Putamen (tissue), 1 donor: ENCODE measurements at places on chromosomes 6 and 20.

GRCh38 chr20:59518881-59519706 lies 85.2 kb upstream of the PHACTR3 start:
- DNase-seq, result no peak

- DNase-seq, result no peak
These were observed 136.7 kb upstream of the EEF1E1 start for GRCh38 chr6:8238773-8239683.

DNA sequence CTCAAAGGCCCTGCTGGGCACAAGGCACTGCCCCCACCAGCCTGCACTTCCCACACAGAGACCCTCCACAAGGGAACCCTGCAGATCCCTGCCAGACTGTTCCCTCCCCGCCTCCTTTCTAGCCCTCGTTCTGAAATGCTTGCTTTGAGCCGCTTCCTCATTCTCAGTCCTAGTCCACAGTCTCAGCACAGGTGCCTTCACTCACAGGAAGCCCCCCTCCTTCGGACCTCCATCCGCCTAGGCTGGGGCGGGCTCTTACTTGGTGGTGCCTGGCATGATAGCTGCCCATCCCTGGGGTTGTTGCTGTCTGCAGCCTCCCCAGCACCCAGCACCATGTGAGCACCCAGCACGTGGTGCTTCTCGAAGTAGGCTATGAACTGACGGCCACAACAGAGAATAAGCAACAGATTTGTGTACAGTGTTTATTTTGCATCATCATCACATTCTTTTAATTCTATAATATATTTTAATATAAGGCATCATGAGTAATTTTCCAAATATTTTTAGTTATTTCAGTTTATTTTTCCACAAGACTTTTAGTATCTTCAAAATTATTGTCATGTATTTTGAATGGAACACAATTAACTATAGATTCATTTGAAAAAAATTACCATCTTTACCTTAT lies 12.3 kb downstream of the CST5 start:
- no peak for DNase-seq

GRCh38 chr20:25376886-25377285 lies 13.7 kb downstream of the ABHD12 start:
- DNase-seq, result no peak

DNA sequence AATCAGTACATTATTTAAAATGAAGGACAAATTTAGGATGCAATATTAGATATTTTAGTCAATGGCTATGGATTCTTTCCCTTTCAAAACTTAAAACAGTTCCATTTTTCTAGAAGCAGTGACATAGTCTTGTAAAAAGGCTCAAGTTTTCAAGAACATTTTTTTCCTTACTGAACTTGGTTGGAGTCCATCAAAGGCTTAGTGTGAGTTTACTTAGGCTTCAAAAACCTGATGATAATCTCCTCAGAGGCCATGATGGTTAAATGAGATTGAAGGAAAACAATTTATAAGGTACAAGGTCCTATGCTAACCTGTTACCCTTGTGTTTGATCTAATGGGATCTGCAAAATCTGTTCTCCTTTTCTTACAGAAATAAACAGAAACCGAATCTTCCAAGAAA lies 531.8 kb downstream of the UTRN start:
- DNase-seq, result no peak

DNA sequence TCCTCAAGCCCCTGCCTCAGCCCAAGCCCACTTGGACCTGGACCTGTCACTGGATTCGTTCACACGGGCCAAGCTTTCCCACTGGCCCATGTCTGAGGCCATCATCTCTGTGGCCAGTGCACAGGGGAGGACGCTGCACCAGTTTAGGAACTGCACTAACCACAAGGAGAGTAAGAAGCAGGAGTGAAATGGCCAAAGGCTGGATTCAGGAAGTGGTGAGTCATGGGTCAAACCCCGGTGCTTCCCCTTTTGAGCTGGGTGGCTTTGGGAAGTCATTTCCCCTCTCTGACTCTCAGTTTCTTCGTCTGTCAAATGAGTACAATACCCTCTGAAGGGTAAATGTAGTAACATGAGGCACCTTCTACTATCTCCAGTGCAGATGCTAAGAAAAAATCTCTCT lies 87.9 kb downstream of the CD40 start:
- DNase-seq, result no peak

- DNase-seq, result no peak
These were observed 1.5 kb downstream of the TMEM181 start for GRCh38 chr6:158561321-158561884.

DNA sequence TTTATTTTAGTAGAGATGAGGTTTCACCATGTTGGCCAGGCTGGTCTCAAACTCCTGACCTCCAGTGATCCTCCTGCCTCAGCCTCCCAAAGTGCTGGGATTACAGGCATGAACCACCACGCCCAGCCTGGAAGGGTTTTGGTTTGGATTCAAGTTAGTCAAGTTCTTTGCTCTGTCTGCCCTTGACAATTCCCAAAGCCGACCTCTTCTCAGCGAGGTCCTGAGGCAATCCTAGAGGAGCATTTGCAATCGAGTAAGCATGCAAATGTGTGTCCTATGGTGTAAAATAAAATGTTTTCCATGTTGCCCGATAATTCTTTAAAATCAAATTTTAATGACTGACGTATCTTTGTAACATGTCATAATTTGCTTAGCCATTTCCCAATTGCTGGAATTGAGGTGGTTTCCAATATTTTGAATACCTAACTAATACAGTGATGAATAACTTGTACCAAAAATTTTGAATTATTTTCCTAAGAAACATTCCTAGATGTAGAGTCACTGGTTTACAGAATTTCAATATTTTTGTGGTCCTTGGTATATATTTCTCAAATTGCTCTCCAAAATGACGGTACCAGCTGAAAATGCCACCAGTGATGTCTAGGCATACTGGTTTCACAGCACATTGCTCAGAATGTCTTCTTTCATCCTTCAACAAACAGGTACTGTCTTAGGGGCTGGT lies 38.7 kb downstream of the GTF2H5 start:
- DNase-seq, result no peak

GRCh38 chr20:10919396-10920140 lies 245.8 kb upstream of the JAG1 start:
- DNase-seq, result no peak

GRCh38 chr6:133277900-133278545 lies 36.9 kb downstream of the EYA4 start:
- no peak for DNase-seq

DNA sequence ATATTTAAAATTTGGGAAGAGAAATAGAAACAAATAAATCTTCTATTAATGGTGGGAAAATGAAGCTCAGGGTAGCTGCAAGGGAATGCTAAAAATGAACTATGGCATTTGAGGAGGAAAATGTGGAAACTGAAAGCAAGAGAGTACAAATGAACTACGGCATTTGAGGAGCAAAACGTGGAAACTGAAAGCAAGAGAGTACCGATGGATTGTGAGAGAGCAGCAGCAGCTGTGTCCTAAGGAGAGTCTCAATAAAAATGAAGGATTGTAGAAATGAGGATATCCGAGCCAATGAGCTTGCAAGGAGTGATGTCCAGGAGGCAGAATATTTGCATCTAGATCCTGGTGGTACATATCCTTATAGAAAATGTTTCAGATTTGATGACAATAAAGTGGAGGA lies 547.1 kb upstream of the ZNF337 start:
- DNase-seq, result no peak

DNA sequence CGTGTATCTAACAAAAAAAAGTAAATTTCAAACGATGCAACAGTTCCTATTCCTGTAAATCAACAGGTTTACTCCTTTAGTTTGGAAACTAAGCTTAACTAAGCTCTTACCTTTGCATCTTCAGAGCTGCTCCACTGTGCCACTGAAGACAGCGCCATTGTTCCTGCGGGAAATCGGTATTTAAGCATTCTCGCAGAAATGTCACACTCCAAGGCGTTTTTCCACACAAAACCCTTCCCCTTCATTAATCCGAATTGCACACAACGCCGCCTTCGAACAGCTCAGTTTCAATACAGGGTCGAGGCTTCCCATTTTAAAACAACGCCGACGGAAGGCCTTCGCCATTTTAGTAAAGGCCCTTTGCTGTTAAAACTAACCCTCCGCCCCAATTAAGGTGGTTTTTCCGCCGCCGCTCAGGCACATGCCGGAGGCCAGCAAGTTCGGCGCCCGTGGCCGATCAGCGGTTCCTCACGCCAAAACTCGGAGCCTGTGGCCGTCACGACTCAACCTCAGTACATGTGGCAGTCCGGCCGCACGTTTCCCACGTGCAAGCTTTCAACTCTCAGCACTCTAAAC lies 35.4 kb upstream of the SYNCRIP start:
- no peak for DNase-seq

DNA sequence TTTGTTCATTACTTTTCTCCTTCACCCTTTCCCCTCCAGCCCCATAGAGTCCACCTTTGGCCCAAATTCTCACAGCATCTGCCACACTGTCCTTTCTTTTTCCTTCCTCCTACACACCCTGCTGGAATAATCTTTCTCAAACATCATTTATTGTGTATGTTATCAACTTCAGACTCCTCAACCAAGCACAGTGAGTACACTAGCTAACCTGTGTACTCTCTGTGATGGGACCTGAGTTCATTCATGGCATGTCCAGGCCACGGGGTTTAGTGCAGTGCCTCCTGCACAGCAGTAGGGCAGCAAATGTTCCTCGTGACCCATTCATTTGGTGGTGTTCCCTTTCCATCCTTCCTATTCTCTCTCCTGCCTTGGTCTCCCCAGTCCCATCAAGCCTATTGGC lies 7.1 kb upstream of the ARMC12 start:
- DNase-seq, result no peak

- DNase-seq, result no peak
These were observed 118.1 kb downstream of the MACROD2 start for GRCh38 chr20:14113416-14113815.
